ENCODE measurements at places on chromosomes 13 and 19. TPM values are rescaled to one million over a fixed set of nuclear protein-coding genes. Genes with fewer than 3 reads are reported as not detected.

- no peak for DNase-seq
Observed at GRCh38 chr13:101576455-101576854, 124.0 kb downstream of the ITGBL1 start.

- no peak for DNase-seq
Observed at GRCh38 chr13:112843392-112844111, 125.5 kb upstream of the MCF2L start.

DNA sequence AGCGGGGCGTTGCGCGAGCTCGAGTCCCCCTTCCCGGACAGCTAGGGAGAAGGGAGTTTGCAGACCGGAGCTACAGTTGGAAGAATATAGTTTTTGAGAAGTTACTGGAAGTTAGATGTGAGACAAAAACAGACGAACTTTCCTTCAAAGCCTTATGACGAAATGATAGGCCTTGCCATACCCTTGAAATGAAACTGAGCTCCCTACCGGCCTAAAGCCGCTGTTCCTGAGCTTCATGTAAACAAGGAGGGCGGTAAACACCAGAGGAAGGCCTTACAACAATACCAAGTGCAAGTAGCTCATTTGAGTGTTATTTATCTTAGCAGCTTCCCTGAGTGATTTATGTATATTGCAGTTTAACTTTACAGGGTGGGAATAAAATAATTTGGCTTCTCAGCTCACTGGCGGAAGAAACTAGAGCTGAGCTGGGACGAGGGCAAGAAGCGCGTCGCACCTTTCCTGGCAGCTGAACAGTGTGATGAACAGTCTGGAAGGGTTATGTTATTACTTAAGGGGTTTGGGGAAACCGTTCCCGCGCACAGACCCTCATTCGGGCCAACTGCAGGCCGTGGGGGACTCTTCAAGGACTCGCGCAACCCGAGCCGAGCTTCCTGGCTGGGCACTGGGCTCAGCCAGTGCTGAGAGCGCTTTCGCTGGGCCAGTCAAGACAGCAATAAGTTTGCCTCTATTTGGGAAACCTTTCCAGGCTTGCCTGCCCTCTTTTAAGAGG lies 111.2 kb downstream of the KCNRG start:
- DNase-seq = peak; percentile 50

- no peak for DNase-seq
Observed at GRCh38 chr19:39768334-39768733, 10.3 kb upstream of the LEUTX start.

Gene ENOX1
- total RNA-seq = 0.22 TPM

Gene LILRB1
- total RNA-seq = 3.6 TPM

- DNase-seq = no peak
Observed at GRCh38 chr19:11685676-11686650, 52.8 kb downstream of the ZNF823 start.

DNA sequence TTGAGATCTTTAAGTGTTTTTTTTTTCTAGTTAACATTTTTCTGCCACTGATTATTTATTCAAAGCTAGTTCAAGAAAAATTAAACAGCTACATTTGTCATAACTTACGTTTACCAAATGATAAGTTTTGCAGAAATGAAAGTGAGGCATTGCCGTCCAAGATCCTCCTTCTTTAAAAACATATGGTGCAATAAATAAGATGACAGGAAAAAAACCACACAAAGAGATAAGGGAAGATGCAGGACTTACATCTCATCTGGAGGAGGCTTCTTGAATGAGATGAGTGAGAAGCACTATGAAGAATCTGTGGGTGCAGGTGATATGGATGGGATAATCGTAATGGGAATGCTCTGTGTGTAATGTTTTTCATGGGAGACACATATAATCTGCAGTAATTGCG lies 12.4 kb downstream of the TNFSF13B start:
- no peak for DNase-seq

DNA sequence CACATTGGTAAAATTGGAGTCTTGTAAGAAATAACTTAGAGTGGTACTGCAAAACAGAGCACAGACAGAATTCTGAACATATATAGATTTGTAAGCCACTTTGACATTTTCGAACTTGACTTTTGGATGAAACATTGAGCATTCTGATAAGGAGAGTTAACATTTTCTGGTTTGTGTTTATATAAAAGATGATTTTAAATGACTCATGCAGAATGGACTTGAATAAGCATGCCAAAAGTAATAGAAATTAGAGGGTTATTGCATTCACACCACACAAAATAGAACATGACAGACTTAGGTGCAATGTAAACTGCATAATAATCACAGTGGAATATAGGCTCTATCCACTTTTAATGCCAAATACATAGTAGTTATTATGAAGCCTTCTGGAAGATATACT lies 507.0 kb downstream of the DACH1 start:
- DNase-seq = no peak

Gene ICAM4
- 0.19 TPM for total RNA-seq

Gene RXFP2
- total RNA-seq = not detected

DNA sequence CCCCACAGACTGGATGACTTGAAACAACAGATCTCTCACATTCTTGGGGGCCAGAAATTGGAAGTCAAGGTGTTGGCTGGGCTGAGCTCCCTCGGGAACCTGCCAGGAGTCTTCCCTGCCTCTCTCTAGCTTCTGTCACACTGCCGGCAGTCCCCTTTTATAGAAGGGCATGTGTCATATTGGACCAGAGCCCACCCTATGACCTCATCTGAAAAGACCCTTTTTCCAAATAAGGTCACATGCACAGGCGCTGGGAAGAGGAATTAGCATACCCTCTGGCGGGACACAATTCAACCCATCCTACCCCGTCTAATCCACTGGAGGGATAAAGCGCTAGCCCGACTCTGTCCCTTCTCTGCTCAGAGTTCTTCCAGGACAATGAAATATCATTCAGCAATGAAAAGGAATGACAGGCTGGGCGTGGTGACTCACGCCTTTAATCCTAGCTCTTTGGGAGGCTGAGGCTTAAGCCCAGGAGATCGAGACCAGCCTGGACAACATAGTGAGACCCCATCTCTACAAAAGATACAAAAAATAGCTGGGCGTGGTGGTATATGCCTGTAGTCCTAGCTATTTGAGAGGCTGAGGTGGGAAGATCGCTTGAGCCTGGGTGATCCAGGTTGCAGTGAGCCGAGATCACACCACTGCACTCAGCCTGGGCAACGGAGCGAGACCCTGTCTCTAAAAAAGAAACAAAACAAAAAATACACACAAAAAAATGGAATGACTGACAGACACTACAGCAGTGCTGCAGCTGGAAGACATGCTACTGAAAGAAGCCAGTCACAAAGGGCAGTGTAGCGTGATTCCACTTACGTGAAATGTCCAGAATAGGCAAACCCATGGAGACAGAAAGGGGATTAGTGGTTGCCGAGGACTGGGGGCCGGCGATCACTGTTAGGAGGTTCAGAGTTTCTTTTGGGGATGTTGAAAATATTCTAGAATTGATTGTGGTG lies 28.5 kb downstream of the MEIS3 start:
- no peak for DNase-seq
